ENCODE measurements at places on chromosomes 4 and X.

DNA sequence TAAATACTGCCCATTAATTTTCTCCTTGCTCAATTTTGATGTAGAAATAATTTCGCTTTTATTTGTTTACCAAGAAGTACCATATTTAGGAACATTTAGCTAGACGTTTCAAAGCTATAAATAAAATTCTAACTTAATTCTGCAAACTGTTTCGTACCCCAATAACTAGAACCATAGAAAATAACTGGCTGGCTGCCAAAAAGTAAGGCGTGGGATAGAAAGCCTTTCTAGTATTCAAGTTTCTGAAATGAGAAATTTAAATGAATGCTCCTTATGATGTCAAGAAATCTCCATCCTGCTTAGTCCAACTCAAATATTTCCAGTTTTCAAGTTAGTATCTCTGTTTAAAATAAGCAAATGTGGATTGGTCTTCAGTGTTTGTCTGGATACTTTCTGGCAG is 167.4 kb downstream of the FBXO8 start:
- no peak for DNase-seq

GRCh38 chr4:154158361-154159155 is 333.0 kb downstream of the DCHS2 start:
- DNase-seq = no peak

GRCh38 chr4:69549651-69550050 is 53.9 kb upstream of the UGT2B4 start:
- no peak for DNase-seq

DNA sequence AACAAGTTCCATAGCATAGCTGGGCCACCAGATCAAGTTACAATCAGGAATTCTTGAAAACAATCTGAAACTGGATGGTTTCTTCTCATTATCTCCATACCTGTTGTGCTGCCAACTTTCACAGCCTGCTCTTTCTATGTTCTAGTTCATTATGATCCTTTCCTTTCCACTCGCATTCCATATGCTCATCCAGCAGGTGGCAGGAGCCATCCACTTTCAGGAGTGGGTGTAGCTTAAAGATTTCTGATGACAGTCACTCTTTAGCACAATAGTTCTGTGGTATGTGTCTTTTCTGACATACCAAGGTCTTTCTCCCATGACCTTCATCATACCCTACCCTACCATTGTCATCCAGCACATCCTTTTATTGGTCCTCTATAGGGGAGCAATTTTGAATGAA is 46.4 kb downstream of the PAGE2 start:
- DNase-seq = peak; percentile 3

GRCh38 chrX:19121898-19122640 is at the start of gene ADGRG2:
ADGRG2 (minus strand) TSS chrX:19122468; CDS start chrX:19068834, 53,634 bp downstream.
- no peak for DNase-seq

DNA sequence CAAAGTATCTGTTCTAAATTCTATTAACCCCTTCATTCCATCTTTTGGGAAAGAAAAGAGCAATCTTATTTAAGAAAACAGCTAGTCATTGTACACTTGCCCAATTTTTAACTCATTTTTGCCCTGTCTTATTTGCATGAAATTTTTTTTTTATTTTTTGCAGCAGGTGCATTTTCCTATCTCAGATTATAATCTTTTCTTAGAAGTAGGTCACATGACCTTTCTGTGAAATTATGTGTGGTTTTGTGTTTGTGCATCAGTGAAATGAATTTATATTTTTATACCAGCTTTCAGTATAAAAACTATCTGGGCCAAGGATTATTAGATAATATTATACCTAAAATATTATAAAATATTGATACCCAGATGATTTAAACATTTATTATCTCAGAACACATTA is 145.6 kb downstream of the INPP4B start:
- no peak for DNase-seq

GRCh38 chr4:69727426-69727825 is 33.0 kb downstream of the SULT1B1 start:
- DNase-seq = no peak

- no peak for DNase-seq
Observed at GRCh38 chr4:2489841-2490552, 21.1 kb downstream of the RNF4 start.

GRCh38 chrX:133448512-133449076 is 33.3 kb upstream of the GPC4 start:
- no peak for DNase-seq

DNA sequence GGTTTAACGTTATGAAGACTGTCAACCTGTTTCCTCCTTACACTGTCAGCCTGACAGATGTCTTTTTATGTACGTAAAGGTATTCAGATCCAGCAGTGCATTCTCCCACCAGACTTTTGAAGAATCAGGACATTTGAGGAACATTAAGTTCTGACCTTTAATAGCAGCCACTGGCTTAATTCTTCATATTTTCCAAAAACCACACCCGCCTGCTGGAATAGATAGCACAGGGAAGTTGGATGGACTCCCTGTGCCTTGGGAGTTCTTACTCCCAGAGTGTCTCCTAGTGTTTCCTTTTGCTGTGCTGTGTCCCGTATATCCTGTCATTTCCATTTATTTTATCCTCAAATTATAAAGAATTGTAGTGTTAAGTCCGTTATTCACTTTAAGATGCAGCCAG is 94.5 kb downstream of the AFF1 start:
- DNase-seq = no peak

DNA sequence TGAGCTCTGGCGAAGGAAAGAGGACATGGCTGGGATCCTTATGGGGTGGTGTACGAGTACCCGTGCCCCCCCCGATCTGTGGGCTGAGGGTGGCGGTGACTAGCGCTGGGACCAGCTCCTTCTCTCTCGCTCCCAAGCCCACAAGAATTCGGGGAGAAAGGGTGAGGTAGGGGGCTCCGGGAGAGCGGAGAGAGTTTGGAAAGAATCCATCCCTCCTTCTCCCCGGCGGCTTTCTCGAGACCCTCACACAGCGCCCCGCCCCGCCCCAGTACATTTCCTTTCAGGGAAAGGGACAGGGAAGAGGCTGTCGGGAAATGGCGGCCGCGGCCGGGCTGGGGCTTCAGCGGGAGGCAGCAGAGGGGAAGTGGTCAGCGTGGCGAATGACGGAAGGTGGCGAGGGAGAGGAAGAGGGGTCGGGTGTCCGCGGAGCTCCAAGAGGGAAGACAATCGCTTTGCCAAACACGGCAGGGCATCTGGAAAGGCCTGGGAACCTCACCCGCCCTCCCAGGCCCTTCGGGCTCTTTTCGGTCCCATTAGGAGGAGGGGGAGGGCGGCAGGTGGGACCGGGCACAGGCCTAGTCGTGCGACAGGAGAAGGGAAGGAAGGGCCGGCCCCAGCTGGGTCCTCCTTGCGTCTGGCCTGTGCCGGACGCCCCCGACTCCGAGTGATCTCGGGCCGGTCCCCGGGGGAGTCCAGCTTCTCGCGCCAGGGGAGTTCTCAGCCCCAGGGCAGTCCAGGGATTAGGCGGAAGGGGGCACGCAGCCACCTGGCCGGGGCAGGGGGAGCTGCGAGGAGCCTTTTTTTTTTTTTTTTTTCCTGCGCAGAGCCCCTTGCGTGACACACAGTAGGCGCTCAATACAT is 10.2 kb downstream of the HNRNPH2 start:
- no peak for DNase-seq

DNA sequence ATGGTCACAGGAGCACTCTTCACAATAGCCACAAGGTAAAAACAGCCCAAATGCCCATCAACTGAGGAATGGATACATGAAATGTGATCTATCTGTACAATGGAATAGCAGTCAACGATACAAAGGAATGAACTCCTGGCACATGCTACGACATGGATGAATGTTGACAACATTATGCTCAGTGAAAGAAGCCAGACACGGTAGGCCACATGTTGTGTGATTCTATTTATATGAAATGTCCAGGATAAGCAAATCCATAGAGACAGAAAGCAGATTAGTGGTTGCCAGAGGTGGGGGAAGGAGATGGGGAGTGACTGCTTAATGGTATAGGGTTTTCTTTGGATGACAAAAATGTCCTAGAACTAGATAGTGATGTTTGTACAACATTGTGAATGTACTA is 58.7 kb upstream of the GPM6B start:
- no peak for DNase-seq

GRCh38 chr4:95215991-95216605 is 332.7 kb downstream of the UNC5C start:
- DNase-seq = no peak

DNA sequence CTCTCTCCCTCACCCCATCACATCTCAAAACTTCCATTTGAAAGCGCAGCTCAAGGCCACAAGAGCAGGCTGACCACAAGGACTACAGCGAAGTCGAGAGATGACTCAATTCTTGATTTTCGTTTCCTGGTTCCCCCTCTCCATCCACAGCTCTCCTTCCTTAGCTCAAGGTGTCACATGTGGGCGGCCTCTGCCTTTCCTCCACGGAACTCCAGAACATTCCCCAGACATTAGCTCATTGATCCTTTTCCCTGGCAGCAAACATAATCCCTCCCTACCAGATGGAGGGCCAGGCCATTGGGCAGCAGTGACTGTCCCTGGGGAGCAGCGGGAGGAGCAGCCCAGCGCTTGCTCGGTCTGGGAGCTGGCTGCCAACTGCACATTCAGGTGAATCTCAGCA is 56.3 kb downstream of the CCDC149 start:
- no peak for DNase-seq

GRCh38 chr4:159206427-159206871 is 103.6 kb downstream of the RAPGEF2 start:
- DNase-seq = no peak

DNA sequence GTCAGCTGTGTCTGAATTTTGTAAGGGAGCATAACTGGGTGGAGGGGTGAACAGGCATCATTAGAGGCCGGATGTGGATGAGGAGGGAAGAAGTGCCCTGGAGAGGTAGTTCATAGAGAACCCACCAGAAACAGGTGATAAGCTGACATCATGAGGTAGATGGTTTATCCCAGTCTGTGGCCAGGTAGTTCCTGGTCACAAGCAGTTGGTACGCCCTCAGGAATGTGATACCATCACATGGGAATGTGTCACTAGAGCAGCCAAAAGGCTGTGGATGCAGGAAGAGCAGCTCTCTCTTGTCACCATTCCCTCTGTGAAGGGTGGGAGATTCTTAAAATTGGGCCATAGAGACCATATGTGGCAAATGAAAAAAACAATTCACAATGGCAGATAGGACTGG is 21.9 kb downstream of the MSN start:
- no peak for DNase-seq

- no peak for DNase-seq
Observed at GRCh38 chr4:156539376-156539775, 432.2 kb downstream of the PDGFC start.

GRCh38 chrX:100797359-100797758 is 22.8 kb upstream of the CSTF2 start:
- DNase-seq = no peak

DNA sequence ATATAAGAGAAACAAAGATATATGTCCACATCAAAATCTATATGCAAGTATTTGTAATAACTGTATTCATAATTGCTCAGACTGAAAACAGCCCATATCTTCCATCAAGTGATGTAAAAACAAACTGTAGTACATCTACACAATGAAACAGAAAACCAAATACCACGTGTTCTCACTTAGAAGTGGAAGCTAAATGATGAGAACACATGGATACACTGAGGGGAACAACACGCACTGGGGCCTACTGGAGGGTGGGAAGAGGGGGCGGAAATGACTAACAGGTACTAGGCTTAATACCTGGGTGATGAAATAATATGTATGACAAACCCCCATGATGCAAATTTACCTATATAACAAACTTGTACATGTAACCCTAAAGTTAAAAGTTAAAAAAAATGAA is 42.7 kb downstream of the UBA6 start:
- no peak for DNase-seq

DNA sequence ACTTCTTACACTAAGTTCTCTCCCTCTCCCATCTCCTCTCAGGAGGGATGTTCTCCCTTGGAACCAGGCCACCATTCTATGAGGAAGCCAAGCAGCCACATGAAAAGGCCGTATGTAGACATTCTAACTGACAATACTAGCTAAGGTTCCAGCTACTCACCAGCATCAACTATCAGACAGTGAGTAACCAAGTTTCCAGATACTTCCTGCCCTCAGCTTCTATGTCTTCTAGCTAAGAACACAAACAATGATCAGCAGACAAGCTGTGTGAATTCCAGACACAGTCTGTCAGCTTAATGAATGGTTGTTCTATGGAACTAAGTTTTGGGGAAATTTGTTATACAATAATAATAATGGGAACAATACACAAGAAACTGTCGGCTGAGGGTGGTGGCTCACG is 50.8 kb downstream of the SMIM14 start:
- DNase-seq = no peak

- no peak for DNase-seq
Observed at GRCh38 chr4:42915484-42915883, 23.0 kb downstream of the GRXCR1 start.
